Tibial nerve (tissue), 4 donors: ENCODE measurements at places on chromosomes 12 and 14.
A peak's percentile ranks its signal among the peaks of the same experiment; 100 is the strongest.

GRCh38 chr12:45540661-45541341 lies 188.7 kb upstream of the ARID2 start:
- no peak overlapping the region for H3K4me3 ChIP-seq
- no peak overlapping the region for H3K27ac ChIP-seq
- no peak for DNase-seq
- no peaks in the 10 kb centered on the region for H3K4me1 ChIP-seq
- no peaks in the 10 kb centered on the region for H3K36me3 ChIP-seq

GRCh38 chr12:31456562-31456961 lies 130.6 kb upstream of the SINHCAF start:
- no peak for DNase-seq
- no peak overlapping the region for H3K27ac ChIP-seq
- no peaks in the 10 kb centered on the region for H3K4me1 ChIP-seq

DNA sequence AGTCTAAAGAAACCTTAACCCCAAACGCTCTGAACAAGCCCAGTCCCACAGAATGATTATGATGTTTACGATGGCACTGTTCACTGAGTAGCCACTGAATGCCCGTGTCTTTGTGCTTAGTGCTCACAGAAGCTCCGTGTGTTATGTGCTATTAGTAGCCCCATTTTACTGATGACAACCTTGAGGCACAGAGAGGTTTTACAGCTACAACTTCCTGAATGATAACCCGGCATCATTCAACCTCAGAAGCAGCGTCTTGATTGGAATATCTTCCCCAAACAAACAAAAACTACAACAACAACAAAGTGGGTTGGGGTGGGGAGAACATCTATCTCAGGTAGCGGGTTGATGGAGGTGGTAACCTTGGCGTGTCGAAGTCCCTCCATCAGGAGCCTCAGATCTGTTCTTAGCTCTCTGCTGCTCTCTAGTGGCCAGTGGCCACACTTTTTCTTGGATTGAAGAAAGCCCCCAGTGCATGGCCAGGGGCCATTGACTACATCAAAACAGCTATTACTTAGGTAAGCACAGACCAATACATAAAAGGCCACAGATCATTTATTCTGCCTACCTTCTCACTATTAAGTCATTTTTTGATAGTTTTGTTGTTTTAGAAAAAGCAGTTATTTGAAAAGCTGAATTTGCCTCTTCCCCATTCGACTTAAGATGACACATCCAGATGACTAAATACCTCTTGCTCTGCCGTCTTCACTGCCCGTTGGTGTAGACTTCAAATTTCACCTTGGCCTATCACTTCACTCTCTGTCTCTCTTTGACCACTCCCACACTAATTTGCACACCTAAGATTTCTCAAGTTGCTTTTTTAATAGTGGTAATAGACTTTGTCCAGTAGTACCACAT lies 376.9 kb downstream of the GALC start:
- no peak overlapping the region for H3K27ac ChIP-seq
- DNase-seq, result peak; percentile 14
- no peak overlapping the region for H3K4me3 ChIP-seq
- H3K27me3 ChIP-seq, result no peaks in the 10 kb centered on the region

DNA sequence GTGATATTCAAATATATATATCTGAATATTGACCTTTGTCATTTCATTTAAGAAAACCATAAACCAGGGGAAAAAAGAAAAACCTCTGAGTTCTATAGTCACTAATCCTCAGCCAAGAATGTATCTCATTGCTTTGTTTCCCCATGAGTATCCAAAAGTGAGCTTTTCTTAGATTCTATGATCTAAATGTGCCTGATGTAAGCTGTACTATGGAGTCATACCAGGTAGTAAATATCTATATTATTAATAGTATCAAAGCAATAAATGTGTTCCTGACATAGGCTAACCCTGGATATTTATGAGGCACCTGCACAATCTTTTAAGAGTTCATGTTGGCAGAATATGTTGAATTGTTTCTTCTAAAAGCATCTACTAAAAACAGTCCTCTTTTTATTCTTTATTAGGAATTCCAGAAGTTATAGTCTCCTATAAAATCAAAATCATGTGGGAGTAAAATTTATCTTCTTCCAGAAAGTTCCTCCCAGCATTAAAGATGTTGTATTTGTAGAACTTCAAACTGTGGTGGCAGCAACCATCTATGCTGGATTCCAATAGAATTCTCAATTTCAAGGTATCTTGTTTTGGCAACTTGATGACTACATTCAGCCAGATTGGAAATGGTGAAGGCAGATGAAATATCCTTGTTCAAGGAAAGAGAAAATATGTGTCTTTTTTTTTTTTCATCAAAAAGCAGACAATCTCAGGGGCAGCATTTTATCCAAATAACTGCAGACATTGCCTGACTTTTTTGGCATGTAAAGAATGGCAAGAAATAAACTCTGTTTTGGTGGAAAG lies 139.7 kb upstream of the RASSF8 start:
- H3K36me3 ChIP-seq, result no peaks in the 10 kb centered on the region
- no peak for DNase-seq
- no peaks in the 10 kb centered on the region for H3K4me1 ChIP-seq
- H3K27me3 ChIP-seq, result no peaks in the 10 kb centered on the region
- no peak overlapping the region for H3K27ac ChIP-seq

DNA sequence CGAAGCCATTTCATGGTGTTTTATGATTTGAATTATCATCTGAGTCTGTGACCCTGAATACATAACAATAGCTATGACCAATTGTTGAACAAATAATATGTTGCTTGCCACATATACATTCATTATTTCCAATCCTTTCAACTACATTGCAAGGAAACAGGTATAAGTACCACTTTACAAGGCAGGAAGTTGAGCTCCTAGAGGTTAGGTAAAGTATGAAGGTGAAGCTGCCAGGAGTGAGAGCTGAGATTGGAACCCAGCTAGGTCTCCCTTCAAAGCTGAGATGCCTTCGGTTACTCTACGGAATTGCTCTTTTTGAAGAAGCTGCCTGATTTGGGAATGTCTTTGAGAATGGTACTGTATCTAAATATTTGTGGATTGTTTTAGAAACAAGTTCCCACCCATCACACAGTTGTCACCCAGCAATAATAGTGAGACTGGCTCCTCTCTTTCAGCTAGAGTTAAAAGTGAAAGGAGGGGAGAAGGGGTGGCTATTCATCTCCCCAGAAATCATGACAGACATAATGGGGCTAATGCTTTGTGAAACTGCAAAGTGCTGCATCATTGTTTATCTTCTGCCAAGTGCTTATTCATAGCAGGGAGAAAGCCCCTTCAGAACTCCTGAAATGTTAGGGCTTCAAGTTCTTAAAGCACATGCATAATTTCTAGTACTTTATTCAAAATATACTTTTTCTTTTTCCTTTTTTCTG lies 75.9 kb upstream of the AMIGO2 start:
- no peak overlapping the region for H3K4me3 ChIP-seq
- H3K36me3 ChIP-seq, result no peaks in the 10 kb centered on the region
- H3K27me3 ChIP-seq, result no peaks in the 10 kb centered on the region
- H3K27ac ChIP-seq, result no peak overlapping the region
- no peak for DNase-seq

- no peaks in the 10 kb centered on the region for H3K4me1 ChIP-seq
- H3K27me3 ChIP-seq, result no peaks in the 10 kb centered on the region
- H3K27ac ChIP-seq, result no peak overlapping the region
- H3K4me3 ChIP-seq, result no peak overlapping the region
- no peak for DNase-seq
Measured at GRCh38 chr12:2289525-2289924, 236.7 kb downstream of the CACNA1C start.
